ENCODE measurements at places on chromosomes 12 and 14.

GRCh38 chr12:11970155-11970520 lies 100.6 kb upstream of the BCL2L14 start:
- no peak for DNase-seq

DNA sequence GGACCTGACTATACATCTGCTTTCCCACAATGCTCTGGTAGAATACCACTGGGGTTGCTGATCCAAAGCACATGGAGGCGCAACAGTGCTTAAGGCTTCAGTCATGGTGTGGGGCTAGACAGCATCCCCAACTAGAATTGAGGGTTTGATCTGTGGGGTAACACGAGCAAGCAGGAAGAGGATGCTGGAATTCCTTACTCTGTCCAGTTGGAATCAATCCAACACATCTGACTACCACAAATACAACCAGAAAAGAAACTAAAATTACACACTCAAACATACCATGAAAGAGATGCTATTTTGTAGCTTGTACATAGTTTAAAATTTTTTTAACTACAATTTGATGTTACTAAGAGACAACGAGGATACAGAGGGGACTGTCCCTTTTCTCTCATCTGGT lies 40.4 kb upstream of the GTF2A1 start:
- no peak for DNase-seq

DNA sequence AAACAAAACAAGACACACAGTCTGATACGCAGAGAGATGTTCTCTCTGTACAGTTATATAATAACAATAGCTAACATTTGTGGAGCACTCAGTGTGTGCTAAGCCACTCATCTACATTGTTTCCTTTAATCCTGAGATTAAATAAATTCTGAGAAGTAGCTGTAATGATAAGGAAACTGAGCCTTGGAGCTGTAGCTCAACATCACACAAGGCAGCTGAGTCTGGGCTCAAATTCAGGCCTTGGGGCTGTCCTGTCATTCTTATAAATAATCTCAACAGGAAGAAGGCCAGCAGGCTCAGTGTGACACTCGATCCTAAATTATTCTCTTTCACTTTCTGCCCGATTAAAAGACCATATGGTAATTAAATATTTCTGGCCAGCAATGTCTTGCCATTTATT lies 24.5 kb downstream of the CDKN1B start:
- no peak for DNase-seq

GRCh38 chr12:124715121-124715990 lies 147.9 kb upstream of the NCOR2 start:
- no peak for DNase-seq

GRCh38 chr12:16159571-16159970 lies 117.9 kb downstream of the SLC15A5 start:
- no peak for DNase-seq

All from CD4-positive, alpha-beta T cell treated with Interleukin-21 for 1 hour (primary cell).